ENCODE measurements at places on chromosomes 11 and 22.

DNA sequence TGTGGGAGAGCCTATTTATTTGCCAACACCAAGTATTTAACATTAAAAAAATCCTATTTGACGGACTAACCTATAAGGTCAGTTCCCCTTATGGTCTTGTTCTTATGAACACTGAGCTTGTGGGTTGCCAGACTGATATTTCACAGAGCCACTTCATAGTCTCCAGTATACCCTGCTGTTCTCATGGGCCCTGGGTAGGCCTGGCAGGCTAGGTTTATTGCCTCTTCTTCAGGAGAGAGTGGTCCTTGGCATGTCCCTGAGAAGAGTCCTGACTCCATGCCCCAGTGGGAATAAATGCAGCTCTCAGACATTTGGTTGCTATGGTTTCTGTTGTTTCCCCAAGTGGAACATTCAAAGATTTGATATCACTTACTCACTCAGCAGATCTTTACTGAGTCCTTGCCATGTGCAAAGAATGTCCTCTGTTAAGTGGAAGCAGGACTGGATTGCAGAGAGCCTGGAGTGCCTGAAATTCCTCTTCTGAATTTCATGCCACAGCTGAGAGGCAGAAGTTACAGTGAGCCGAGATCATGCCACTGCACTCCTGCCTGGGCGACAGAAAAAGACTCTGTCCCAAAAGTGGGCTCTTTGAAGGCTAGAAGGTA, 15.7 kb downstream of the SLC5A1 start:
- no peak for DNase-seq

DNA sequence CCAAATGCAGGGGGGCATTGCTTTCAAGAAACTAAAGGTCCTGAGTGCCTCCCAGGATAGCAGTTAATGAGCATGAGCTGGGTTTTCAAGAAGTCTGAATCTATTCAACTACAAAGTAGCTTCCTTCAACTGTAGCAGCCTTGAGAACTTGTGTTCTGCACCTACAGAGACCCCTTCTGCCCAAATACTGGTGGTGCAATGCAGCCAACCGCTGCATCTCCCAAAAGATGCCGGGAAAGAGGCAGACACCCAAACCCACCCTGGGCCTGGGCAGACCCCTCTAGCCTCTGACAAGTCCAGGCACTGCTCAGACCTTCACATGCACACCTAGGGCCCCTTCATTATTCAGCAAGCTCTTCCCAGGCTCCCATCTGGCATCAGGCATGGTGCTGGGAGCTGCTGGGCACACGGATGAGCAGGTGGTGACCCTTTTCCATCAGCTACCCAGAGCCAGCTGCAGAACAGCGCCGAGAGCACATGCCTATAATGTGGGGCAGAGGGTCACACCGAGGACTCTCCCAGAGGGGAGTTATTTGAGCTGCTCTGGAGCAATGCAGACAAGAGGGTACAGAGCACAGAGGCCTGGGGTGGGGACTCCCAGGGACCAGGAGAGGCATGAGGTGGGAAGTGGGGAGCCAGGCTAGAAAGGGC, 44.9 kb upstream of the ETS1 start:
- peak; percentile 47 for DNase-seq

DNA sequence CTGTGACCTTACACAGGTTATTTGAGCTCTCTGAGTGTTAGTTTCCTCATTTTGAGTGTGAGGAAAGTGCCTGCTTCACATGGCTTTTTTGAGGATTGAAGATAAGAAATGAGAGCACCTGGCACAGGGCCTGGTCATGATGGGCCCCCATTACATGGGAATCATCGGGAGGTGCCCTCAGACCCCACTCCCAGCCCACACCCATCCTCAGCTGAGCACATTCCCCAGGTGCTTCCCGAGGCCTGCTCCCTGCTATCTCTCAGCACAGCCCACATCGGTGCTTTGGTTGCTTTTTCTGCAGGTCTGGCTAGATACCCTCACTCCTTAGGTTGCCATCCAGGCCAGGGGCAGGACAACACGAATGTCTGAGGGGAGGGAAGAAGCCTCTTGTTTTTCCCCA, 16.6 kb downstream of the DGAT2 start:
- DNase-seq: no peak

GRCh38 chr11:77249427-77249826, 52.1 kb downstream of the GDPD4 start:
- DNase-seq: peak; percentile 22

GRCh38 chr11:106668147-106668546, 350.1 kb downstream of the GUCY1A2 start:
- no peak for DNase-seq

- peak; percentile 57 for DNase-seq
These were observed 1.3 kb downstream of the MACROD1 start for GRCh38 chr11:64164392-64165312.

- DNase-seq: no peak
These were observed 52.9 kb upstream of the RTL6 start for GRCh38 chr22:44550711-44551491.

GRCh38 chr11:134622458-134622857, 210.4 kb upstream of the B3GAT1 start:
- no peak for DNase-seq

DNA sequence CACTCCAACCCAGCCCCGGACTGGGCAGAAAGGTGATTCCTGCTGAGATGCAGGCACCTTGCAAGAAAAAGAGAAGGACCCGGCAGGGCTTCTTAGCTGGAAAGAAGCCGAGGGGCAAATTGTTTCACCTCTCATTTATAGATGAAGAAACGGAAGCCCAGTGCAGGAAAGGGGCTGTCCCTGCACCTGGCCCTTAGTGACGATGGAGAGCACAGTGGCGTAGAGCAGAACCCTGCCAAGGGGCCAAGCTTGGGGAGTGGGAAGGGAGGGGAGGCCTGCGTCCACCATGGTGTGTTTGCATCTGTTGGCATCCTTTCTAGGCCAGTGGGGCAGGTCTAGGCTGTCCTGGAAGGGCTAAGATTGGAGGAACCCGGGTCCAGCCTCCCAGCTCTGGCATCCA, 7.8 kb upstream of the MS4A15 start:
- no peak for DNase-seq

- DNase-seq: no peak
These were observed 391.9 kb upstream of the CADM1 start for GRCh38 chr11:115896084-115896483.
